ENCODE measurements at places on chromosomes 16 and 17.
A peak's percentile ranks its signal among the peaks of the same experiment; 100 is the strongest.

GRCh38 chr16:9148374-9149015 is 57.1 kb downstream of the HAPSTR1 start:
- DNase-seq = no peak

GRCh38 chr17:62975206-62975605 is 9.2 kb downstream of the TANC2 start:
- DNase-seq = no peak

DNA sequence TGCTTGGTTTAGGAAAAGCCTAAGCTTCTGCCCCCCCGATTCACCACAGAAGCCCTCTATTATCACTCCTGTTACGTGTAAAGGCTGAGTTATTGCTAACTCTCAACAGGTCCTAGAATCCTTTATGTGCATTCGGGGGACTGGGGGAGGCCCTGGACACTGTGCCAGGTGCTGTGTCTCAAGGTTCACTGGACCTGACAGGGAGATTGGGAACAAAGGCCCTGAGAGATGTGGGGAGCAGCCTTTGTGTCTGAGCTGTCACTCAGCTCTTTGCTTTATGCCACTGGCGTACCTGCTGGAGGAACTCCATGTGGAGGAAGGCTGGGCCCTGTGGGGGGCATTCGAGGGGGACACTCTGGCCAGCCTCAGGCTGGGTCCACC is 65.9 kb downstream of the METRNL start:
- DNase-seq = no peak

GRCh38 chr17:7716901-7717755 is at the start of gene DNAH2:
DNAH2 (plus strand) TSS chr17:7717744; CDS start chr17:7719735, 1,991 bp downstream.
- DNase-seq = peak; percentile 21

Measured in stimulated activated CD4-positive, alpha-beta T cell treated with anti-CD3 and anti-CD28 coated beads, TNF-alpha, amount 100 ng/mL, for 1 hour (primary cell).